ENCODE measurements at places on chromosomes 7 and 10.

GRCh38 chr7:146937836-146938235 lies 821.2 kb downstream of the CNTNAP2 start:
- DNase-seq, result no peak

GRCh38 chr7:112985377-112985987 lies 101.1 kb downstream of the GPR85 start:
- no peak for DNase-seq

GRCh38 chr10:62543571-62544355 lies 169.6 kb downstream of the ZNF365 start:
- no peak for DNase-seq

DNA sequence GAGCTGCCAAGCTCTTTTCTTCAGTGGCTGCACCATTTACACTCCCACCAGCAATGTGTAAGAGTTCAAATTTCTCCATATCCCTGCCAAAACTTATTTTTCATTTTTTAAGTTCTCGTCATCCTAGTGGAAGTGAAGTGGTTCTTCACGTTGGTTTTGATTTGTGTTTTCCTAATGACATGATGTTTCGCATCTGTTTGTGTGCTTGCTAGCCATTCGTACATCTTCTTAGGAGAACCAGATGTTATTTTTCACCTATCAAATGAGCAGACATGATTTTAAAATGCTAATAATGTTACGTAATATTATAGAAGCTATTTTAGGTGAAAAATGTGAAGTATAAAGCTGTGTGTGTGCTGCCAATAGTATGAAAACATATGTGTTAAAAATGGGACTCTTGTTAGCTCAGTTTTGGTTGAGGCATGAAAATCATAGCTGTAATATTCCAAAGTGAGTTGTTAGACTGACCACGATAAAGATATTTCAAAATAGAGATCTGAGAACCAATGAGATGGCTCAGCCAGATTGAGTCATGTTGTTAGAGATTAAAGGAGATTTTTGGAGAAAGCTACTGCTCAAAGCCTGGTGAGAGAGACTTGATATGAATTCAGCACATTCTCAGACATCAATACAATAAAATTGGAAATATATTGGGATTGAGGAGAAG lies 25.9 kb upstream of the GALNT11 start:
- no peak for DNase-seq

DNA sequence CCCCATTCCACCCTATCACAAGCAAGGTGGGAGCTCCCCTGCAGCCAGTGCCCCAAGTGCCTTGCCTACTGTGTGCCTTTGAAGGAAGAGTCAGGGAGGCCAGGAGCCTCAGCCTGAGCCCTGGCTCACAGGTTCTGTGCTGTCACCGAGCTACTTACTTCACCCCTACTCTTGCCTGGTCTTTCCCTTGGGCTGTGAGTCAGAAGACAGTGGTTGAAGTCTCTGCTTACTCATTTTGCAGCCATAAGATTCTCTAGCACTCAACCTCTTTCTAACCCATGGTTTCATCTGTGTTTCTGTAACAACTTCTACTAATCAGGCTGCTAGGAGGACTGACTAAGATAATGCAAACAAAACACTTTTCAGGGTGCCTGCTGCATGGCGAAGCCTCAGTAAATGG lies 114.5 kb downstream of the PLCE1 start:
- no peak for DNase-seq
